ENCODE measurements at places on chromosomes 4 and X.

DNA sequence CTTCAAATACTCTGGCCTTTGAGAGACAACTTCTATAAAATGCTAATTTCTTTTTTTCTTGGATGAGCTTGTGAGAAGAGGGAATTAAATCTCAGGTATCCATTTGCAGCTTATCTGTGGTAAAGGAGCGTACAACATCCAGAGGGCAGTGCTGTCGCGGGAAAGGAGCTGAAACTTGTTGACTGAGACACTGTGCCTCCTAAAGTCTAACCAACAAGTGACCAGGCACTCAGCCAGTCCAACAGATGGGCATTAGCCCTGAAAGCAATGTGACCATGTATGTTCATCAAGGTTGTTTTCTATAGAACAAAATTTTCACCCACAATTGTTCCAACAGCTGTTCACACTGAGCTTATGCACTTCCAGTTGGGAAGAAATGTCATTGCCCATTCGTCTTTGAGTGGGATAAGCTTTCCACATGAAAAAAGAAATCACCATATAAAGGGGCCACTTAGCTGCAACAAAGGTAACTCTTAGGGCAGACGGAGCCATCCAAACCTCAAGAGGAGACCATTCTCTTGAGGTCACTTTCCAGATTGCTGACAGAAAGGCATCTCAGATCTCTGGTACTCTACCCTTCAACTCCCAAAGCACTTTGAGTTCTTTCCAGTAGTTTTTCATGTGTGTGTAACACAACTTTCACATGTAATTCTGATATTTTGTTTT is 244.8 kb upstream of the NEIL3 start:
- DNase-seq = no peak

DNA sequence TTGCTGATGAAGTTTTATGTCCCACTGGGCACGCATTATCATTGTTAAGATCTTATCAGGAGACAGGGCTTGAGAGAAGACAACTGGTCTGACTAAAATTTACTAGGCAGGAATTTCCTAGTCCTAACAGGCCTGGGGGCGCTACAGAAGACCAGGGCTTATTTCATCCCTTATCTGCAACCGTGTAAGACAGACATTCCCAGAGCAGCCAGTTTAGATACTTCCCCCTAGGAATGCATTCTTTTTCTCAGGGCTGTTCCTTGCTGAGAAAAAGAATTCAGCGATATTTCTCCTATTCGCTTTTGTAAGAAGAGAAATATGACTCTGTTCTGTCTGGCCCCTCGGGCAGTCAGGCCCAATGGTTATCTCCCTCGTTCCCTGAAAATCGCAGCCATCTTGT is 93.8 kb downstream of the TLL1 start:
- DNase-seq = no peak

- no peak for DNase-seq
These were observed 58.2 kb upstream of the C4orf50 start for GRCh38 chr4:6076391-6076790.

DNA sequence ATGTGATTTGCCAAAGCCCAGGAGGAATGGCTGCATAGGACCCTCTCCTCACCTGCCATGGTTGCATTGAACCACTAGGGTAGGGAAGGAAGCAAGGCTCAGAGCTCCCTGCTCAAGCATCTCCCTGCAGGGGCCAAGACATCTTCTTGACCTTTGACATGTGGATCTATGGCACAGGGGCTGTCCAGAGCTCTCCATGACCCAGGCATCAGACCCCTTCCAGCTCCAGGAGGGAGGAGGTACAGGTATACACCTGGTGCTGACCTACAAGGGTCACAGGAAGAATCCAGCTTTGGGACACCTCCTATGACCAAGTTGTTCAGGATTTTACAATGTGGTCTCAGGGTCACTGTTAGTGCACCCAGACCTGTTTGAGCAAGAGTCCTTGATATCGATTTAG is 23.2 kb upstream of the ASMTL start:
- DNase-seq = no peak

GRCh38 chrX:136768469-136769084 is 12.2 kb downstream of the ARHGEF6 start:
- no peak for DNase-seq

DNA sequence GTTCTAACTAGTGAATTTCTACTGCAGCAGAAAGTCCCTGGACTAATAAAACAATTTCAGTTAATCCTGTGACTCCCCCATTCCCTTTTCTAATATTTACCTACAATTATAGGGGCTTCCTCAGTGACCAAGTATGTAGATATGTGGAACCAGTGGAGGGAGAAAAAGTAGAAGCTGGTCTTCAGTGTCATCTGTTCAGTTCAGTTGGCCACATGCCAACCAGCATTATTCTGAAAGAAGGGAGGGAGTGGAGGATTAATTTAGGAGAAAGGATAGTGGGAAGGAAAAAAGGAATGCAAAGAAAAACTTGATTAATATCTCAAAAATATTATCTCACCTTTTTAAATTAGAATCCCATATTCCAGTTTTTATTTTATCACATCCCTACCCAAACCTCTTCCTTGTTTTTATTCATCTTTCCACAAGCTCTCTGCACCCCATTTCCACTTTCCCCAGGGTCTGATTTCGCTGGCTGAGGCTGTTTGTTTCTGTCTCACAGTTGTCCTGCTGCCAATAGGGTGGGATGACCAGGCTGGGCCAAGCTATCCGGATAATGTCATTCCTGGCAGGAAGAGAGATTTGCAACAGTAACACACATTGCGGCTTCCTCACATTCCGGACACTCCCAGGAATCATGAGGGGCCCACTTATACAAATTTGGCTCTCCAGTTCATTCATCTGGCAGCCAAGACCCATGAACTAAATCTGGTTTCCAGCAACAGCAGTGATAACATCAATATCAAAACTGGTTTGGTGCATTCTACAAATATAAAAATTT is 24.6 kb upstream of the ANTXR2 start:
- no peak for DNase-seq

GRCh38 chr4:85531560-85532341 is 56.8 kb downstream of the ARHGAP24 start:
- DNase-seq = no peak

GRCh38 chrX:54808109-54808604 is 612 bp downstream of the MAGED2 start:
- DNase-seq = peak; percentile 53
